ENCODE measurements at places on chromosomes 16 and 17.

DNA sequence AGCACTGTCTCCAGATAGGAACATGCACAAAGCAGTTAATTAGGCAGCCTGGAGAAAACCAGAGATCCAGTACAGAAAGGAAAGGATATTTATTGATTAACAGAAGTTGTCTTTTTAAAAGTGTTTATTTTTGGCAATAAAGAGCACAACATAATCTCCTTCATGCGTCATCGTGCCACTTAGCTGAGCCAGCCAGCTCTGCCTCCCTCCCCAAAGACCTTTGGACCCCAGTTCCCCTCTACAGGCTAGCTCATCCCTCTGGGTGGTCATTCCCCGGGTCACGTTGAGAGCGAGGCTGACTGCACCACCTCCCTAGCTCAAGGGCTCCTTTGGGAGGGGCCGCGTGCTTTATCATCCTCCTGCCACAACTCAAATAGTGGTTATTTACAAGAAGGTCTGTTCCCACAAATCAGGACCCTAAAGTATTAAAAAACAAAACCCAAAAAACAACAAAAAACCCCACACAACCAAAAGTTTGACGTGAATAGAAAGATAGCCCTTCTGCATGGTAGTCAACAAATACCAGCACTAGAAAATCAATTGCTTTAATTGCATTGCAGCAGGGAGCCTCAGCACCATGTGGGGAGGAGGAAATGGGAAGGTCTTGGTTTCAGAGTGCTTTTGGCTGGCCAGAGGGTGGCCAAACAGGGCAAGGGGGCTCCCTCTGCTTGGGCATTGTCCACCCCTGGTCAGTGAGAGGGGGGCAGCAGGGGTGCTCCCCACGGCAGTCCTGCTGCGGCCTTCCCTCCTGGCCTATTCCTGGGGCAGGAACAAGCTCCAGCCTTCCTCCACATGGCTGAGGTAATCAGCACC is 9.6 kb downstream of the POLR2C start:
- DNase-seq: no peak

DNA sequence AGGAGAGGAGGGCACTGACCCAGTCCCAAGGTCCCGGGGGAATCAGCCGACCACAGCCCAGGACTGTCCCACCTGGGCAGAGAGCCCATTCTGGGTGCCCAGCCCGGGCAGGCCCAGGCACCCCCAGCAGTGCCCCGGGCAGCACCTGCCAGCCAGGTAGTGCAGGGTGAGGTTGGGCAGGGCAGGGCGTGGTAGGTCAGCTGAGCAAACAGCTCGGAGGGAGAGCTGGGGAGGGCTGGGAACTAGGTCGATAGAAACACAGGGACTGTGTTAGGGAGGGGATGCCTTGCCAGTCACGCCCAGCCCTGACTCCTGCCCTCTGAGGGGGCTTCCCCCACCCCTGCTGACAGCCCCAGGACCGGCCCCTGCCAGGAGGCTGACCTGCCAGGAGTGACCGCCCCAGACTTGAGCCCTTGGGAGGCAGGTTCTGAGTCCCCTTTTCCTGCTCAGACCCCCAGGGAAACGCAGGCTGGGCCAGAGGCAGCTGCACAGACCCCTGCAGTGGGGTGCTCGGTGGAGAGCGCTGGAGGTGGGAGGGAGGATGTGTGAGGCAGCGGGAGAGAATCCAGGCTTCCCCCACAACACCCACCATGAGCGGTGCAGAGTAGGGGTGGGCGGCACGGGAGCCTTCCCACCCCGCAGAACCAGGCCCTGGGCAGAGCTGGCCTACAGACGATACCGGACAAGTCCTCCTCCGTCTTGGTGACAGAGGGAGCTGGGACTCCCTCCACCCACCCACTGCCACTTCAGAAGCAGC is 4.7 kb downstream of the HS3ST6 start:
- no peak for DNase-seq

DNA sequence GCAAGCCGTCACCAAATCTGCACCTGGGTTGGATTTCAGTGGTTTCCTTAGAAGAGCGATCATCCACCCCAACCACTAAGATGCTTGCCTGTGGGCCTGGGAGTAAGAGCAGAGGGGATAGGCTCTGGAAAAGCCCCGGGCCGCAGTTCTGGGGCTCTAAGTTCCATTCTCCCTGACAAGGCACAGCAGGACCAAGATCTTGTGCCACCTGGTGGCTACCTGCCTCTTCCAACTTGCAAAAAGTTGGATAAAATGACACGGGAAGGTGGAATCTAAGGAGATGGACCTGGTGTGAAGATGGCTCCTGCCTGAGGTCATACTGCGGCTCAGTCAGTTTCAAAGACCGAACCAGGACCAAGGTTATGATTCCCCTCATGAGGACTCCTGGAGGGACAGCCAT is 42.3 kb downstream of the ABCC12 start:
- DNase-seq: no peak

DNA sequence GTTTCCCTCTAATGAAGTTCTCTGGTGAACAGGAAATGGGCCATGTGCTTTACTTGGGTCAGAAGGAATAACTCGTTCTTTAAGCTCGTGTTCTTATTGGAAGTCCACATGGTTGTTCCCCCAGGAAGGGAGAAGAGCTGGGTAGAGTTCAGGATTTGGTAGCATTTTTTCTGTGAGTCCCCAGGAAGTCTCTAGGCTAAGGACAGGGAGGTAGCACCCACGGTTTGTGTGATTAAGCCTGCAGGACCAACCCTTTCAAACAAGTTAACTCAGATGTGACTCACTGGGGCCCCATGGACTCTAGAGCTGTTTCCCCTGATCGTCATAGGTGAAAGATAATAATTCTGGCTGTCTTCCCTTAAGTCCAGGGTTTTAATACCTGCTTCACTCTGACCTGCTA is 16.4 kb downstream of the SAP30BP start:
- DNase-seq: no peak

DNA sequence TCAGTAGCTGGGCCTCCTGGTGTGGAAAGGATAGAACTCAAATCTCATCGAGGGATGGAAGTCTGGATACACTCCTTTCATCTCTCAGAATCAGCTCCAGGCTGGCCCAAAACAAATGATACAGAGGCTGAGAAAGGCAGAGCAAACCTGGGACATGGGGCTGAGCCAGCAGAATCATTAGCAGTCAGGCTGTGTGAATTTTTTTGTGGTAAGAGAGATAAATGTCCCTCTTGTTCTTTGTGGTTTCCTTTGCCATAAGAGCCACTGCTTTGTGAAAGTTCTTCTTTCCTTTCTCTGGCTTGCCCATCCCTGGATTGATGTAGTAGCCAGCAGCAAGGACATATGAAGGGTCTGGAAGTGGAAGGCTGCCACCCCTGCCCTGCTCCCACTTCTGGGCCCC is 146.2 kb downstream of the CDH13 start:
- DNase-seq: no peak

- no peak for DNase-seq
Observed at GRCh38 chr17:82327289-82327688, 6.3 kb downstream of the SECTM1 start.

DNA sequence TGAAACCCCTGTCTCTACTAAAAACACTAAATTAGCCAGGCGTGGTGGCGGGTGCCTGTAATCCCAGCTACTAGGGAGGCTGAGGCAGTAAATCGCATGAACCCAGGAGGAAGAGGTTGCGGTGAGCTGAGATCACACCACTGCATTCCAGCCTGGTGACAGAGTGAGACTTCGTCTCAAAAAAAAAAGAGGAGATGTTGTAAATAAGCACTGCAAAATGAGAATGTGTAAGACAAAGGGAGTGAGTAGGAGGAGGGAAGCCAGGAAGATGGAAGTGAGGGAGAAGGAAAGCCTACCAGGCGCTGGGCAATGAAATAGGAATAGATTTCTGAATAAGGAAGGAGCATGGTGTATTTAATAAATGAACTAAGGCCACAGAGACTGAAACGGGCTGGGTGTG is 8.7 kb upstream of the PRPF8 start:
- no peak for DNase-seq

- no peak for DNase-seq
Observed at GRCh38 chr17:72569148-72569946, 448.5 kb downstream of the SOX9 start.

- no peak for DNase-seq
Observed at GRCh38 chr16:21084631-21085225, 65.9 kb downstream of the DNAH3 start.

GRCh38 chr17:27446569-27447301 is 9.5 kb upstream of the KSR1 start:
- no peak for DNase-seq

GRCh38 chr16:89765292-89765830 is 44.0 kb downstream of the ZNF276 start:
- DNase-seq: no peak

GRCh38 chr16:30069611-30070462 is 4.3 kb downstream of the ALDOA start:
- DNase-seq: no peak

- no peak for DNase-seq
Observed at GRCh38 chr16:72128701-72129100, 35.1 kb downstream of the DHX38 start.

DNA sequence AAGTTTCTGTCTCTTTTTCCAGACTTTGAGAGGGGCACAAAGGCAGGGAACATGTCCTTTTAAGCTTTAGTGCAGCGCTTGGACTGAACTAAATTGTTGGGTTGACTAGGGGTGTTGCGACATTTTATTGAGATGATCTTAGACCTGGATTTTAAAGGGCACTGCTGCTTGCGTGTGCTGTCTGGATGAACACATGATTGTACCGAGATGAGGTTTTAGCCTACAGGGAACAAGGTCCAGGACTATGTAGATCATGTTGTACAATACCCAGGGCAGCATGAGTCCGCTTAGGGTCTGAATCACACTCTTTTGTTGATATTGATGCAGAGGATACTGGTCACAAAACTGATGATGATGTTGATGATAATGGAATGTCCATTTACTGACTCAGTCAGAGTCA is 5.2 kb upstream of the RGS9 start:
- no peak for DNase-seq

GRCh38 chr17:31269578-31269983 is 27.5 kb downstream of the OMG start:
- DNase-seq: no peak

GRCh38 chr17:49631496-49631895 is 46.4 kb downstream of the SPOP start:
- DNase-seq: no peak

- no peak for DNase-seq
Observed at GRCh38 chr17:60863892-60864707, 186.4 kb downstream of the BCAS3 start.

- no peak for DNase-seq
Observed at GRCh38 chr17:82640036-82640435, 8.2 kb downstream of the WDR45B start.

- DNase-seq: no peak
Observed at GRCh38 chr17:3732210-3732621, 8.5 kb downstream of the HASPIN start.

GRCh38 chr16:31110106-31111034 is 2.2 kb downstream of the BCKDK start:
- DNase-seq: no peak

DNA sequence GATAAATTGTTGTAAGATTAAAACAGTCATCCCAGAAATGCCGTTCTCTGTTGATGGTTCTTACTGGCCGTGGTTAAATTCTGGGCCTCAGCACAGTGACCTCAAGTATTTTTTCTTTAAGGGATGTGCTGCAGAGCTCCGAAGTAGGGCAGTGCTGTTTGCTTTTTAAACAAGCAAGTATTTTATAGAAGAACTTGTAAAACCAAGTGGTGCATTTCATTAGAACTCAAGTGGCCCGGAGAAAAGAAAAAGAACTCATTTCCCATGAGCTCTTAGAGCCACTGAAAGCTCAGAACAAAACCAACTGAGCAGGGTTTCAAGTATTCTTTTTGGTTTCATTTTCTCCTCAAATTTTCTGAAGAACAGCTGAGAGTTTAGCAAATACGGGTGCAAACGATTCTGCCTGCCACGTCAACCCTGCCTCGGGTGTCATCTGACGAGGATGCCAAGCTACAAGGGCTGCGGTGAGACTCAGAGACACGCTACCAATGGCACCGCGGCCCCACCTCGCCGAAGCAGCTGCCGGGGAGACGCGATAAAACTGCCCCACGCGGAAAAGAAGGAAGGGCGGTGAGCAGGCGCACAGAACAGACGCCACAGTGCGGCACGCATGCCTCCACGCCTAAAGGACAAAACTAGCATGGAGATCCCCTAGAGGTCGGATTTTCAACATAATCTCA is 6.3 kb downstream of the LMF1 start:
- DNase-seq: no peak

DNA sequence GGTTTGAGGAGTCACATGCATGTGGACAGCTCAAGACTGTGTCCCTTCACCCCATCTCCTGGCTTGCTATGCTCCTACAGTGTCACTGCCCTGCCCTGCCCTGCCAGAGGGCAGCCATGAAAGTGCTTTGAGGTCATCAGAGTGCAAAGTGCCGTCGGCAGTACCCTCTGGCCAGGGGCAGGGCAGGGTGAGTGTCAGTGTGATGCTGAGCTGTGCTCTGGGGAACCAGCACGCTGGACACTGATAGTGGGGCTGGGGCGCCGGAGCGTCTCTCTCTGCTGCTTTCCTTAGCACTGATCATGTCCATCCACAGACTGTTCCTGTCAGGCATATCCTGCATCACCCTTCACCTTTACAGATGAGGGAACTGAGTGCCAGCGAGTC is 1.6 kb upstream of the SPATA32 start:
- no peak for DNase-seq

GRCh38 chr16:76035689-76036088 is 241.5 kb upstream of the CNTNAP4 start:
- no peak for DNase-seq

DNA sequence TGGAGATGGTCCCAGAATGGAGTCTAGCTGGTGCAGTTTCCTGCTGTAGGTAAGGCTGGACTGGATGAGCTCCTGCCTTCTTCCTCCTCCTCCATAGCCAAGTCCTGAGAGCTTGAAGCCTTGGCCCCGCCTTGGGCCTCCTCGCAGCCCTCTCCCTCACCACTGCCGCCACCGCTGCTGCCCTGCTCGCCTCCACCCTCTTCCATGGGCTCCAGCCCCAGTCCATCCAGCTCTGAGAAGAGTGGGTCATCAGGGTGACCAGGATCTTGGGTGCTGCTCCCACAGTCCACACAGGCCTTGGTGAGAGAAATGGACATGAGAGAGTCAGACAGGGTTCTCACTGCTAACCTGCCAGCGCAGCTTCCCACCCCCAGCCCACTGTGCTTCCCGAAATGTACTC is 11.2 kb downstream of the PER1 start:
- no peak for DNase-seq

DNA sequence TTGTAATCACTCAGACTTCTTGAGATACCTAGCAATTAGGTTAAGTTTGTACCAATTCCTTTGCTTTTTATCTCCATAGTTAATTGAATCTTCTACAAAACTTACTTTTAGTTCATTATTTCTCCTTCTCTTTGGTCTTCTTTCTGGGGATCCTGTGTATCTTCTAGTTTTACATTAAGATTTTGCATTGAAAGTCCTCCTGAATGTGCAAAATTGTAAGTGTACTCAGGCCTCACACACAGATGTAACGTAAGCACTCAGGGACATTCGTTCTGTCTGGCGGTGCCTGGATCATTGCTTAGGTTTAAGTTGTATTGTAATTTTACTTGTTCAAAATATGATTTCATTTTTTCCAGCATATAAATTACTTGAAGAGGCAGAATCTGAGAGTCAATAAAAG is 222.6 kb upstream of the CPHXL start:
- no peak for DNase-seq

GRCh38 chr17:81648707-81649085 is 7.6 kb downstream of the PDE6G start:
- DNase-seq: no peak
